ENCODE measurements at places on chromosomes 12 and 14. TPM values are rescaled to one million over a fixed set of nuclear protein-coding genes. Genes with fewer than 3 reads are reported as not detected.
A peak's percentile ranks its signal among the peaks of the same experiment; 100 is the strongest.

- H3K4me1 ChIP-seq: peaks cover 19% of the 10 kb centered on the region
- H3K36me3 ChIP-seq: no peaks in the 10 kb centered on the region
- DNase-seq: no peak
Measured at GRCh38 chr12:109153821-109154441, 37.5 kb downstream of the ACACB start.

- no peak overlapping the region for H3K27ac ChIP-seq
- H3K4me1 ChIP-seq: no peaks in the 10 kb centered on the region
- H3K27me3 ChIP-seq: peaks cover 9% of the 10 kb centered on the region
Measured at GRCh38 chr12:76927170-76927784, 48.5 kb upstream of the CSRP2 start.

Gene CAPZA3
- not detected for total RNA-seq

GRCh38 chr14:52059649-52060048 lies 9.2 kb downstream of the NID2 start:
- H3K4me3 ChIP-seq: no peak overlapping the region
- H3K27me3 ChIP-seq: no peaks in the 10 kb centered on the region
- peaks cover 3% of the 10 kb centered on the region for H3K4me1 ChIP-seq

DNA sequence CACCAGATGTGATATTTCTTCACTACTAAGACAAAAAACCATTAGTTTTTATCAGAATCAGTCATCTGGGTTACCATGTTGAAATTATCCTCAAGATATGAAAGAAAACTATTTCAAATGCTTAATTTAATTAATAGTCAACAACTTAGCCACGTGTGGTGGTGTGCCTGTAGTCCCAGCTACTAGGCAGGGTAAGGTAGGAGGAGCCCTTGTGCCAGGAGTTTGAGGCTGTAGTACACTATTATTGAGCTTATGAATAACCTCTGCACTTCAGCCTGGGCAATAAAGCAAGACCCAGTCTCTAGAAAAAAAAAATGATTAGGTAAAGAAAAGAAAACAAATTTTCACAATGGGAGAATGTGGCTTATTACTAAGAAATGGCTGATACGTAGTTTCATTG lies 33.4 kb downstream of the MRPL42 start:
- no peak overlapping the region for H3K4me3 ChIP-seq
- peaks cover 22% of the 10 kb centered on the region for H3K36me3 ChIP-seq
- no peak for DNase-seq
- H3K27ac ChIP-seq: no peak overlapping the region
- no peaks in the 10 kb centered on the region for H3K27me3 ChIP-seq
- no peaks in the 10 kb centered on the region for H3K4me1 ChIP-seq

- H3K36me3 ChIP-seq: no peaks in the 10 kb centered on the region
- H3K27me3 ChIP-seq: no peaks in the 10 kb centered on the region
- no peak overlapping the region for H3K4me3 ChIP-seq
- no peak for DNase-seq
- H3K27ac ChIP-seq: no peak overlapping the region
- H3K4me1 ChIP-seq: no peaks in the 10 kb centered on the region
Measured at GRCh38 chr12:71061451-71061850, 96.3 kb downstream of the TSPAN8 start.

Gene PTPRB
- 0.93 TPM for total RNA-seq

Gene POTEM
- not detected for total RNA-seq

DNA sequence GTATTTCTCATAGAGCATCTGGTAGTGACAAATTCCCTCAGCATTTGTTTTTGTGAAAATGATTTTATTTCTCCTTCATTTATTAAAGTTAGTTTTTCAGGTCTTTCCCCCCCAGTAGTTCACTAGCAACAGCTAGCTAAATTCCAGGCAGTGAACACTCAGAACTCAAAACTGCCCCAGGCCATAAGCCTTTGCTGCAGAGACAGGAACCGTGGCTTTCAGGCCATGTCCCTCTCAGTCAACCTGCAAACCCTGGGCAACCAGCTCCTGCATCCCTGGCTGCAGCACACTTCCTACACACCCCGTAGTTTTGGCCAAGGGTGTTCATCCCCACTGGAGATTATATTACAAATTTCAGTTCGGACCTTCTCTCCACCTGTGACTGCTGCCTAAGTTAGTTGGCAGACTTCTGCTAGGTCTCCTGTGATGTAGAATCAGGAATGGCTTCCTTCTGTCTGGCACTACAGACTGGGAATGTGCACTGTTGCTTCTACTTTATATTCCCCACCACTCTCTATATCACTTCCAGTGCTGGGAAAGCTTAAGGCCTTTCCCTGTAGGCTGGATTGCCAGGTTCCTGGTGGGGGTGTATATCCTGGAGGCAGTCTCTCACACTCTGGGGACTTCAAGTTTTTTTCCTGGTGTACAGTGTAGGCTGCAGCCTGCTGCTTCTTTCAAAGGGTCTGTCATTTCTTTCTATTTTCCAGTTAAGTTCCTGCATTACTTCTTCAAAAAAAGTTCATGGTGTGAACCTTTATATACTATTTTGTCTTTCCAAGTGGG lies 924.4 kb upstream of the LRFN5 start:
- no peak for DNase-seq
- H3K4me1 ChIP-seq: no peaks in the 10 kb centered on the region
- H3K4me3 ChIP-seq: no peak overlapping the region
- H3K27ac ChIP-seq: peak overlapping the region; percentile 60

All from neural crest cell (in vitro differentiated cells).